ENCODE measurements at places on chromosomes 11 and 22.

GRCh38 chr11:31702966-31703365 is 108.2 kb downstream of the PAX6 start:
- DNase-seq = no peak

DNA sequence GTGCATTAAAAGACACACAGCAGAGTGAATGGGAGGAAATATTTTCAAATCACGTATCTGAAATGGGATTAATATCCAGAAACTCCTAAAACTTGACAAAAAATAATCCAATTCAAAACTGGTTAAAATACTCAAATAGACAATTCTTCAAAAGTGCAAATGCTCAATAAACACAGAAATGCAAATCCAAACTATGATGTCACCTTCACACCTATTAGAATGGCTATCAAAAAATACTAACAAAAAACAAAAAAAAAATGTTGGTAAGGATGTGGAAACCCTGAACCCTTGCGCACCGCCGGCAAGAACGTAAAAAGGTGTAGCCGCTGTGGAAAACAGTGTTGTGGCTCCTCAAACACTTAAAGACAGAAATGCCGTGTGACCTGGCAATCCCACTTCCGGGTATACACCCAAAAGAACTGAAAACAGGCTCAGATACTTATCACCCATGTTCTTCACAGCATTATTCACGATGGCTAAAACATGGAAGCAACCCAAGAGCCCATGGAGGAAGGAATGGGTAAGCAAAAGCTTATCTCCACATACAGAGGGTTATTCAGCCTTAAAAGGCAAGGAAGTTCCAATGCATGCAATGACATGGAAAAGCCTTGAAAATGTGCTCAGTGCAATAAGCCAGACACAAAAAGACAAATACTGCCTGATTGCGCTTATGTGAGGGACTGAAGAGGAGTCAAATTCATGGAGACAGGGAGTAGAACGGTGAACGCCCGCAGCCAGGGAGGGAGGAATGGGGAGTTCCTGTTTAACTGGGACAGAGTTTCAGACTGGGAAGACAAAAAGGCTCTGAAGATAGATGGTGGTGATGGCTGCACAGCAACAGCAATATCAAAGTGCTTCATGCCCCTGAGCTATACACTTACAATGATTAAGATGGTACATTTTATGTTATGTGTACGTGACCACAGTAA is 19.6 kb downstream of the BRD1 start:
- DNase-seq = no peak

DNA sequence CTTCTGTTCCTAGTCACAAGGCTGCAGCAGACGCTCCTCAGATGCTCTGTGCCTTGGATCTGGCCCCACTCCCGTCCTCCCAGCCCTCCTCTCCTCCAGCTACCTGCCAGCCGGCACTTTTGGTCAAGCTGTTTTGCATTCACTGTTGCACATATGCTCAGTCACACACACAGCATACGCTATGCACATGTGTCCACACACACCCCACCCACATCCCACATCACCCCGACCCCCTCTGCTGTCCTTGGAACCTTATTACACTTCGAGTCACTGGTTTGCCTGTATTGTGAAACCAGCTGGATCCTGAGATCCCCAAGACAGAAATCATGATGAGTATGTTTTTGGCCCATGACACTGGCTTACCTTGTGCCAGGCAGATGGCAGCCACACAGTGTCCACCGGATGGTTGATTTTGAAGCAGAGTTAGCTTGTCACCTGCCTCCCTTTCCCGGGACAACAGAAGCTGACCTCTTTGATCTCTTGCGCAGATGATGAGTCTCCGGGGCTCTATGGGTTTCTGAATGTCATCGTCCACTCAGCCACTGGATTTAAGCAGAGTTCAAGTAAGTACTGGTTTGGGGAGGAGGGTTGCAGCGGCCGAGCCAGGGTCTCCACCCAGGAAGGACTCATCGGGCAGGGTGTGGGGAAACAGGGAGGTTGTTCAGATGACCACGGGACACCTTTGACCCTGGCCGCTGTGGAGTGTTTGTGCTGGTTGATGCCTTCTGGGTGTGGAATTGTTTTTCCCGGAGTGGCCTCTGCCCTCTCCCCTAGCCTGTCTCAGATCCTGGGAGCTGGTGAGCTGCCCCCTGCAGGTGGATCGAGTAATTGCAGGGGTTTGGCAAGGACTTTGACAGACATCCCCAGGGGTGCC is 109.8 kb downstream of the BCR start:
- no peak for DNase-seq

DNA sequence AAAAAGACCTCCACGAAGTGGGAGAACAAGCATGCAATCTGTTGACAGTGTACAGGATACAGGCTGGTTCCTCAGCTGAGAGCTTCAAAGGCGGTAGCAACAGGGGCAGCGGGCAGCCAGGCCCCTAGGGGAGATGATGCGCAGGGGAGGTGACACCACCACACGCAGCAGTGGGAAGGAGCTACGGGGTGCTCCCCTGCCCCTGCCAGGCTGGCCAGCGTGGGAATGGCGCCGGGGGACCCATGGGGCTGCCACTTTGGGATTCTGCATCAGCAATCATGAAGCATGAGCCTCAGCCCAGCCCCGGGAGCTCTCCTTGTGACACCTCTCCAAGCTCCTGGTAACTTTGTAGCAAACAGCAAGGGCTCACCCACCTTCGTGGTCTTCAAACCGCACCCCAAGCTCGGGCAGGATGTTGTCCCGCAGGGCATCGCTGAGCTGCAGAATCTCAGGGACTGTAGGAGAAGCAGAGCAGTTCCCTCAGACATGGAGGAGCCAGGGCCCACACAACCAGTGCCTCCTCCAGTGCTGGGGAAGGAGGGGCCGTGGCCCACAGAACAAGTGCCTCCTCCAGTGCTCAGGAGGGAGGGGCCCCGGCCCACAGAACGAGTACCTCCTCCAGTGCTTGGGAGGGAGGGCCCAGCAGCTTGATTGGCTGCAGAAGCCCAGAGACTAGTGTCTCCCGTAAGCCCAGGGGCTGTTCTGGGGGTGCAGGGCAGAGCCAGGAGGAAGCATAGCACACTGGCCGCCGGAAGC is 14.6 kb upstream of the NAP1L4 start:
- DNase-seq = no peak

- no peak for DNase-seq
Measured at GRCh38 chr11:121035780-121036179, 11.9 kb downstream of the TBCEL start.

DNA sequence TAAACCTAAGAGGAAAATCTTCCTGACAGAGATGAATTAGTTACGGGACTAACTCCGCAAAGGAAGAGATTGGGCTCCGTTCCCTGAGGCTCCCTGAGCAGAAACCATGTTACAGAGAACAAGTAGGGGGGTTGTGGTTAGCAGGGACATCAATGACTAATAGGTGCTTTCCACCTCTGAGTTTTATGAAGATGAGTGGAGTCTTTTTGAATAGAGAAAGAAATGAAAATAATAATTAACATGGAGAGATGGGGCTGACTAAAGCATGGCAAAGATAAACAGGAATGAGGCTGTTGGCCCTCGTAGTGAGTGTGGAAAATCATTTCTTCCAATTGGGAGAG is 47.5 kb upstream of the PICALM start:
- DNase-seq = no peak

DNA sequence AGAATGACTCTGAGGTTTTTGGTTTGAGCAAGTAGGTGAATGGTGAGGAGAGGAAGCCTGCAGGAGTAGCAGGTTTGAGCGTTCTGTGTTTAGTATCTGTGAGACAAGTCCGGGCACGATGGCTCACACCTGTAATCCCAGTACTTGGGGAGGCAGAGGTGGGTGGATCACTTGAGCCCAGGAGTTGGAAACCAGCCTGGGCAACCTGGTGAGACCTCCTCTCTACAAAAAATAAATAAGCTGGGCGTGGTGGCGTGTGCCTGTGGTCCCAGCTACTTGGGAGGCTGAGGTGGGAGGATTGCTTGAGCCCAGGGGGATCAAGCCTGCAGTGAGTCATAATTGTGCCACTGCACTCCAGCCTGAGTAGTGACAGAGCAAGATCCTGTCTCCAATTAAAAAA is 9.7 kb upstream of the CENATAC start:
- DNase-seq = no peak

GRCh38 chr11:119338318-119338890 is 2.3 kb downstream of the C1QTNF5 start:
- no peak for DNase-seq

GRCh38 chr11:75815345-75816168 is 547 bp downstream of the UVRAG start:
- DNase-seq = no peak

- no peak for DNase-seq
Measured at GRCh38 chr11:67436459-67437081, 912 bp downstream of the PTPRCAP start.

DNA sequence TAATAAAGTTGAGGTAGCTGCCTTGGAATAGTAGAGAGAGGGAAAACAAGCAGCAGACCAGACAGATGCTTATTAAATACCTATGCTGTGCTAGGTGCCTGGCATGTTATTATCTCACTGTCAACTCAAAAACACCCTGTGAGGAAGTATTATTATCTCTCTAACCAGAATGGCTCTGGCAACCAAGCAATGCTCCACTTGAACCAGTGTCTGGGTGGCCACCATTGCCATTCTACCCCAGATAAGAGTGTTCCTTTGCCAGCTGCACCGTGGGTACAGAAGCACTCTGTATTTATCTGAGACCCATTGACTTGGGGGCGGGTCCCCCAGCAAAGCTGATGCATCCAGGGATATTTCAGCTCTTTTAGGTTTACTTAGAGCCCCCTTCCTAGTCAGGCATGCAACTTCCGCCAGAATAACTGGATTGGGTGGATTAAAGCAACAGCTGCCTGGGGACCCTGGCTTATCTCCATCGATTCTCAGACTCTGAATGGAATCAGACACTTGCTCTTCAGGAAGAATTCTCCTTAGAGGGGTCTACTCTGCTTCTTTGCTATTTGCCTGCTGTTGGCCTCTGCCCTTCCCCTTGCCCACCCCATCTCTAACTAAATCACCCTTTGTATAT is 49.1 kb downstream of the RCN1 start:
- no peak for DNase-seq

GRCh38 chr11:72321381-72321996 is 77.5 kb upstream of the PHOX2A start:
- no peak for DNase-seq

DNA sequence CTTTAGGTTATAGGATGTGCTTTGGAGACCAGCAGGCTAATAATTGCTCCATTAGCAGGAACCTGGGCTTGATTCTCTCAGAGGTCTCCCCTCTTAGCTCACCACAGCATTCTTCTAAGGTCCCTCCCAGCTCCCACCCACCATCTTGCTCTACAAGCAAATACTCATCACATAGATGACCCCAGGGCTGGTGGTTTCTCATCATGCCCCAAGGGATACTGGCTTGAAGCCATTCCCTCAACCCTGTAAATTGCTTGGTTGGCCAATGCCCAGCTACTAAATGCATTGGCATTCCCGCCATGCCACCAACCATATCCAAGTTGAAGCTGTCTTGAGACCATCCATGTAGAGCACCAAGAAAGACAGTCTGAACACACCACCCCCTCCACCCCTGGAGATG is 130.2 kb upstream of the NCAM1 start:
- DNase-seq = no peak

- DNase-seq = no peak
Measured at GRCh38 chr11:61258546-61258945, 17.6 kb downstream of the PGA5 start.

DNA sequence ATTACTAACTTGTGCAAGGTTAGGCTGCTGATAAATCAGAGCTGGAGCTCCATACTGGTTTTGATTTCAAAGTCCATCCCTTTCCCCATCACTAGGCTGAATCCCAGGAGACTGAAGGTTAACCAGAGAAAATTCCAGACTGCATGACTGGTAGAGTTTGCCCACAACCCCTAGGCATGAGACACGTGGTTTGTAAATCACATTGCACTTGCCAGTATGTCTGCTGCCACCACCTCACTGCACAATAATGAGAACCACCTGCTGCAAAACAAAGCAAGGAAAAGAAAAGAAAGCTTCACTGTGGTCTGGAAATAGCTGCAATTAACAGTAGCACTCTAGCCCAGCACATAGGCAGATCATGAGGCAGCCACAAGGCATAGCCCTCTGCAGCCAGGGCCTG is 67.6 kb upstream of the NTM start:
- DNase-seq = no peak

GRCh38 chr11:62010935-62011528 is 43.6 kb upstream of the FTH1 start:
- DNase-seq = no peak

DNA sequence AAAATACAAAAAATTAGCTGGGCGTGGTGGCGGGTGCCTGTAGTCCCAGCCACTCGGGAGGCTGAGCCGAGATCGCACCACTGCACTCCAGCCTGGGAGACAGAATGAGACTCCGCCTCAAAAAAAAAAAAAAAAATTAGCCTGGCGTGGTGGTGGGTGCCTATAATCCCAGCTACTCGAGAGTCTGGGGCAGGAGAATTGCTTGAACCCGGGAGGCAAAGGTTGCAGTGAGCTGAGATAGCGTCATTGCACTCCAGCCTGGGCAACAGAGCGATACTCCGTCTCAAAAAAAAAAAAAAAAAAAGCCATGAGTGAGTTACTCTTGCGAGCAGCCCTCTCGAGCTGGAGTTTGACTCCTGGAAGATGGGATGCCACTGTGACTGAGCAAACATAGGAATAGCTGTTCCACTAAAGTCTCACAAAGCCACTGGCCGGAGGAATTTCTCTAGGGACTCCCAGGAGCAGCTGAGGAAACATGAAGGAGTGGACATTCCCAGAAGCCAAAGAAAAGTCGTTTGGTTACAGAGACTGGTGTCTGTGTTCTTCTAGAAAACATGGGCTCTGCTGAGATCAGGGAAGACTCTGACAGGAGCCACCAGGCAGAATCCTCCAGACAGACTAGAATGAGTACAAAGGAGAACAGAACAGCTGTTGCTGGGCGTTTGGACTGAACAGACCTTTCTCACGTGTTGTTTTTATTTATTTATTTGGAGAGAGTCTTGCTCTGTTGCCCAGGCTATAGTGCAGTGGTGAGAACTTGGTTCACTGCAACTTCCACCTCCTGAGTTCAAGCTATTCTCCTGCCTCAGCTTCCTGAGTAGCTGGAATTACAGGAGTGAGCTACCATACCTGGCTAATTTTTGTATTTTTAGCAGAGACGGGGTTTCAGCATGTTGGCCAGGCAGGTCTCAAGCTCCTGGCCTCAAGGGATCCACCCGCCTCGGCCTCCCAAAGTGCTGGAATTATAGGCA is 32.4 kb upstream of the MYH9 start:
- no peak for DNase-seq

DNA sequence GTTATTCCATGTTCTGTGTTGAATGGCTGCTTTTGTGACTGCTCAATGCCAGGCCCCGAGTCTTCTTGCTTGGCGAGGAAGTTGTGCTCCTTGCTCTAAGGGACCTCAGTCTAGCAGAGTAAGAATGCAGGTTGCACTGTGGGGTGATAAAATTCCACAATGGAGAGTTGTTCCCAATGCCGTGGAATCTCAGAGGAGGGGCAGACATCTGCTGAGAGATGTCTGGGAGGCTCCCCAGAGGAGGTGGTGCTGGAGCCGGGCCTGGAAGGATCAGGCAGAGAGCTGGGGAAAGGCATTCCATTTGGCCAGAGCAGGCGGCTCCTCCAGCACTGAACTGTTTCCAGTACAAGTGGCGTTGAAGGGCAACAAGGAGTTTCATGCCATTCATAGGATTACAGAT is 55.2 kb downstream of the ST3GAL4 start:
- DNase-seq = no peak

All from thoracic aorta (tissue), 2 donors.